Stimulated activated CD8-positive, alpha-beta memory T cell treated with anti-CD3 and anti-CD28 coated beads, Interleukin-15, amount 100 ng/mL, for 24 hours (primary cell): ENCODE measurements at places on chromosomes 5 and 9.

- no peak for DNase-seq
Observed at GRCh38 chr9:36154331-36154952, 14.7 kb upstream of the CCIN start.

GRCh38 chr9:136950656-136951276 lies 1.3 kb upstream of the LCN12 start:
- no peak for DNase-seq

DNA sequence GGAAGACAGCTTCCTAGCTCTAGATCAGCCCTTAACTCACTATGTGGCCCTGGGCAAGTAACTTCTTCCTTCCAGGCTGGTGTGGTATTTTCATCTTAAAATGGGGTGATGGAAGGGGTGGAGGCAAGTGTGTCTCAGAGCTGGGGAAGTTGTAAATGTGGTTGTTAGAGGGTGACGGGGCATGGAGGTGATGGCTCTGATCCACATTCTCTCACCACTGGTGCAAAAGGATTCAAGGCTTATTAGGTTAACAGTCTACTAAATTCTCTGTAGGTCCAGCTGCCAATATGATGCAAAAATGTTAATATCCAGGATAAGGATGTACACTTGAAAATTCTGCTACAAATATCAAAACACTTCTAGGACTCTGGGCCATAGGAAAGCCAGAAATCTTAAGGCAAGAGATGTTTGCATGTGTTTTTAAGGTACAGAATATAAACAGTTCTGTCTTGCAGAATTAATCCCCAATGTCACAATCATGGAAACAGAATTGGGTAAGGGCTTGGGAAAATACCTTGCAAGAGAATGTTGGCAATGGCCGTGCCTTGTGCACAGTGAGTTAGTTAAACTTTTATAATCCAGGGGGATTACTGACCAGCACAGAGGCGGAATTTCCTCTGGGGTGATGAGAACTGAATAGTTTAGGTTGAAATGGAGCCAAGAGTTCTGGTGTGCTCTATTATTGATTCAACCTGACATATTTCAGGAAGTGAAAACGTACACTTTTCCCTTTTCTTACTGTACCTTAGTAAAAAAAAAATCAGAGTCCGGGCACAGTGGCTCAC lies 19.8 kb downstream of the TNFSF15 start:
- no peak for DNase-seq

GRCh38 chr5:98573834-98574320 lies 199.6 kb upstream of the RGMB start:
- DNase-seq, result no peak

GRCh38 chr5:125708583-125708982 lies 714.6 kb upstream of the GRAMD2B start:
- no peak for DNase-seq

- DNase-seq, result no peak
Observed at GRCh38 chr5:82849885-82850284, 227.3 kb downstream of the TMEM167A start.

DNA sequence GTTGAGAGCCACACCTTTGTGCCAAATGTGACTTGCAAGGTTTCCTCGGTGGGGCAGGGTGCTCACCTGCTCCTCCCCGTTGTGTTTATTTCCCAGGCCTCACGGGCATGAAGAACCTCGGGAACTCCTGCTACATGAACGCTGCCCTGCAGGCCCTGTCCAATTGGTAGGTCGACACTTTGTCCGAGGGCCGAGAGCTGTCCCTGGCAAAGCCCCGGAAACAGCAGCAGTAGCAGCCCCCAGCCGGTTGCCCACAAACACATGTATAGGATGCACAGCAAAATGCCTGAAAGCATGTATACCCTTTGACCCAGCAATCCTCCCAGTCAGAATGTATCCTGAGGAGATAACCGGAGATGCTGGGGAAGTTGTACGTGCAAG lies 26.2 kb downstream of the USP20 start:
- DNase-seq, result no peak

- no peak for DNase-seq
Observed at GRCh38 chr9:116703634-116704033, 16.5 kb downstream of the TRIM32 start.

DNA sequence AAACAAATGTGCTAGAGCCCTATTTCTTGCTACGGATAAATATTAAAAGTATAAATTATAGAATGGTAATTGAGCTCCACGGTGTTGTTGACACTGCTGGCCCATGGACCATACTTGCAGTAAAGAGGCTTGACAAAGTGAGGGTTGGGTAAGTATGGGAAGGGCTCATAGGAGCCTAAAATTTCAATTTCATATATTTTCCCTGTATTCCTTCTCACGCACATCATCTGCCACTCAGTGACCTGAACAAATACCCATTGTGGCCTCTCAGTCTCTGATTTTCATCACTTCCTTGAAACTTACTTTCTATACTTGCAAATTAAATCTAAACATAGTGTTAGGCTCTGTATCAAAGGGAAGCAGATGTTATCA lies 116.5 kb downstream of the PIK3R1 start:
- no peak for DNase-seq
